Stimulated activated CD8-positive, alpha-beta memory T cell treated with anti-CD3 and anti-CD28 coated beads, Interleukin-4, amount 100 ng/mL, for 4 hours (primary cell): ENCODE measurements at places on chromosomes 1 and 21.

DNA sequence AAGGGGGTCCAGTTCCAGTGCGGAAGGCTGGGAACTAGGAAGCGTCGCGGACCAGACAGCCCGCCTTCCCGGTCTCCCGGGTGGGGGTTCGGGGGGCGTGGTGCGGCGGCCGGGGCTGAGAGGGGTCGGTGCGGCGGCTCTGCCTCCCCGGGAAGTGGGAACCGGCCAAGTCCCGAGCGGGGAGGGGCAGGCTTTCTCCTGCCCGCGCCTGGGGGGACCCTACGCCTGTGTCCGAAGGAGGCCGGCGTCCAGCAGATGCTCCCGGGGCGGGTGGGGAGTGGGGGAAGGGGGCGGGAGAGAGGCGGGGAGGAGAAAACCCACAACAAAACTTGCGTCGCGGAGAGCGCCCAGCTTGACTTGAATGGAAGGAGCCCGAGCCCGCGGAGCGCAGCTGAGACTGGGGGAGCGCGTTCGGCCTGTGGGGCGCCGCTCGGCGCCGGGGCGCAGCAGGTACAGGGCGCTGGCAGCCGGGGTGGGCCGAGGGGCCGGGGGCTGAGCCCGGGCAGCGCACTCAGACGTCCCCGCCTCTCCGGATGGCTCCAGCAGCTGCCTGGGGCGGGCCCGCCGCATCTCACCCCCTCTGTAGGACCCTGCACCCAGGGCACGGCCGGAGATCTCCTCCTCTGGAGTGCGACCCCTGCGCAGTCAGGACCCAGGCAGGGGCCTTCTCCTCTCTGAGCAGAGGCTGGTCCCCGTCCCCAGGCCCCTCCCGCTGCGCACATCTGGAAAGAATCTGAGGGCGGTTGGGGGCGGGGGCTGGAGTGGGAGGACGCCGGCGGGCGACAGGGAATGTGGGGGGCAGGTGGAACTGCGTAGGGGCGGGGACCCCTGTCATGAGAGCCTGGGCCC is at the start of gene PODN:
TSS of gene PODN (plus strand) at position 355 of the 849 bp plus-strand sequence. CDS start 7,643 bp downstream, outside the sequence.
- no peak for DNase-seq

DNA sequence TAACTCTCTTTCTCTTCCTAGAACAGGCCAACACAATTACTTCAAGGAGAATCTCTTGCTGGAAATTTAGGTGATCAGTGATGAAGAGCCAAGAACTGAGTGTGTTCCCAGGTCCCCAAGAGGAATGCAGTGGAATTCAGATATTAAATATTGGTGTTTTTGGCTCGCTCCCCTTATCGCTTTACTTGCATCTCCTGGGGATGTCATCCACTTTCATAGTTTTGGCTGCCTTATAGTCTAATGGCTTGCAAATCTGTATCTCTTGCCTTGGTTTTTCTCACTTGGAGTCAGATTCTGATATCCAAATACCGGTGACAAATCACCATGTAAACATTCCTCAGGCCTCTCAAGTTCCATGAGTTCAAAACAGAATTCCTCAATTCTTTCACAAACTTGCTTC is 151.0 kb upstream of the C1orf87 start:
- DNase-seq: no peak

- no peak for DNase-seq
Measured at GRCh38 chr1:109804660-109805059, 40.9 kb upstream of the EPS8L3 start.

GRCh38 chr1:197367627-197368026 is 99.6 kb downstream of the CRB1 start:
- no peak for DNase-seq

- no peak for DNase-seq
Measured at GRCh38 chr1:187956975-187957374, 1128.2 kb downstream of the PLA2G4A start.

DNA sequence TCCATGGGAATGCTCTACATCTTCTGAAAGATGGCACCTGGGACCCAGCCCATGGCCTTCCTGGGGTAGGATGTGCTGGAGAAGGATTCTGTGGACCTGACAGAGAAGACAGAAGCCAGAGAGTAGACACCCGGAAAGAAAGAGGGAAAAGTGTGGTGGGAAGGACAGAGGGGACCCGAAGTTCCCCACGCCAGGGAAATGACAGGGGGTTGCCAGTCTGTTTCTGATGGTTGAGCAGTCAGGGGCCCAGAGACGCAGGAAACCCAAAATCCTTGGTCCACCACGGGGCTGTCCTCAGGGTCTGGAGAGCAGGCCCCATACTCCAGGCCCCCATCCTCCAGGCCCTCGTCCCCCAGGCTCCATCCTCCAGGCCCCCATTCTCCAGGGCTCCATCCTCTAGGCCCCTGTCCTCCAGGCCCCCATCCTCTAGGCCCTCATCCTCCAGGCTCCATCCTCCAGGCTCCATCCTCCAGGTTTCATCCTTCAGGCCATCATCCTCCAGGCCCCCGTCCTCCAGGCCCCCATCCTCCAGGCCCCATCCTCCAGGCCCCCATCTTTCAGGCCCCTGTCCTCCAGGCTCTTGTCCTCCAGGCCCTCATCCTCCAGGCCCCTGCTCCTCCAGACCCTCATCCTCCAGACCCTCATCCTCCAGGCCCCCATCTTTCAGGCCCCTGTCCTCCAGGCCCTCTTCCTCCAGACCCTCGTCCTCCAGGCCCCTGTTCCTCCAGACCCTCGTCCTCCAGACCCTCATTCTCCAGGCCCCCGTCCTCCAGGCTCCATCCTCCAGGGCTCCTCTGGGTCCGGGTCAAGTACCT is 1.0 kb upstream of the TFF2 start:
- no peak for DNase-seq

DNA sequence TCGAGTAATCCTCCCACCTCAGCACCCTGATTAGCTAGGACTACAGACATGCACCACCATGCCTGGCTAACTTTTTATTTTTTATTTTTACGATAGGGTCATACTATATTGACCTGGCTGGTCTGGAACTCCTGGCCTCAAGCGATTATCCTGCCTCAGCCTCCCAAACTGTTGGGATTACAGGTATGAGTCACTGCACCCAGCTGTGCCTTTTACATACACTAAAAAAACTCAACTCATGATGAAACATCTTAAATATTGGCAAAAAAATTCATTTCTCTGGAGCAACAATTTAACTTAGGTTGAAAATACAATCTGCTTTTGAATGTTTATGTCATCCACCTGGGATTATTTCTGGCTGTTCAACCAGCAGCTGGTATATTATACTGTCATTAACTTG is 598.3 kb upstream of the ZP4 start:
- no peak for DNase-seq

- no peak for DNase-seq
Measured at GRCh38 chr21:31234936-31235335, 109.1 kb downstream of the TIAM1 start.

DNA sequence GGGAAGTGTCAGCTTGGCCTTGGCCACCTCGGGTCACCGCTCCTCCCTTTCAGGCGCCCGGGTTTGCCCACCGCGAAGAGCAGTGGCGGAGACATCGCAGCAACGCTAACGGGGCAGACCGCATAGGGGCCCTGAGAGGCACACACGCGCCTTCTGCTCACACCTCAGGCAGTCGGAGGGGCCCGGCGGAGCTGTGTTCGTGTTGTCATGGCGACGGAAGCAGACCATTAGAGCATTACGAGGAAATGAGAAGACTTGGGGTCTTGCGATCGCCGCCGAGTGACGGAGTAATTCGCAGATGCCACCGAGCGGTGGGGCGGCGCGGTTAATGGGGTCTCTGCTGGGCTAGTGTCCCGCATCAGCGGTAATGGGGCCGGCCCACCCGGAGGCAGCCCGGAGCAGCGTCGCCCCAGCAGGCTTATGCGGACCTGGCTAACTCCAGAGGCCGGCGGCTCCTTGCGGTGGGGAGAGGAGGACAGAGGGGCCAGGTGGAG is 144.1 kb downstream of the TNR start:
- DNase-seq: no peak

GRCh38 chr1:193338194-193338593 is 151.8 kb upstream of the B3GALT2 start:
- no peak for DNase-seq

- no peak for DNase-seq
Measured at GRCh38 chr1:154748405-154748775, 121.7 kb downstream of the KCNN3 start.

DNA sequence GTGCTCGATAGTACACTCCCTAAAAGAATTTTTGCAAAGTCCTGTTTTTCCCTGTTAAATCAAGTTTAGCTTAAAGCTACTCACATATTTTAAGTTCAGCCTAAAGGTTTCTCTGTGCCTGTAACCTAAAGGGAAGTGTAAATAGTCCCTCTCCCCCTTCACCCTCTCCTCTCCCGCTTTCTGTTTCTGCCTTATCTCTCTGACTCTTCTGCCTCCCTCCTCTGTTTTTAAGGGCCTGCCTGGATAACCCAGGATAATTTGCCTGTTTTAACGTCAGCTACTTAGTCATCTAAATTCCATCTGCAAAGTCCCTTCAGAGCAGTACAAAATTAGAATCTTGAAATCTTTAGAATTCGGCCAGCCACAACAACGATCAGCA is 92.6 kb downstream of the NID1 start:
- no peak for DNase-seq

GRCh38 chr1:248873993-248874533 is 15.2 kb upstream of the ZNF692 start:
- peak; percentile 83 for DNase-seq

DNA sequence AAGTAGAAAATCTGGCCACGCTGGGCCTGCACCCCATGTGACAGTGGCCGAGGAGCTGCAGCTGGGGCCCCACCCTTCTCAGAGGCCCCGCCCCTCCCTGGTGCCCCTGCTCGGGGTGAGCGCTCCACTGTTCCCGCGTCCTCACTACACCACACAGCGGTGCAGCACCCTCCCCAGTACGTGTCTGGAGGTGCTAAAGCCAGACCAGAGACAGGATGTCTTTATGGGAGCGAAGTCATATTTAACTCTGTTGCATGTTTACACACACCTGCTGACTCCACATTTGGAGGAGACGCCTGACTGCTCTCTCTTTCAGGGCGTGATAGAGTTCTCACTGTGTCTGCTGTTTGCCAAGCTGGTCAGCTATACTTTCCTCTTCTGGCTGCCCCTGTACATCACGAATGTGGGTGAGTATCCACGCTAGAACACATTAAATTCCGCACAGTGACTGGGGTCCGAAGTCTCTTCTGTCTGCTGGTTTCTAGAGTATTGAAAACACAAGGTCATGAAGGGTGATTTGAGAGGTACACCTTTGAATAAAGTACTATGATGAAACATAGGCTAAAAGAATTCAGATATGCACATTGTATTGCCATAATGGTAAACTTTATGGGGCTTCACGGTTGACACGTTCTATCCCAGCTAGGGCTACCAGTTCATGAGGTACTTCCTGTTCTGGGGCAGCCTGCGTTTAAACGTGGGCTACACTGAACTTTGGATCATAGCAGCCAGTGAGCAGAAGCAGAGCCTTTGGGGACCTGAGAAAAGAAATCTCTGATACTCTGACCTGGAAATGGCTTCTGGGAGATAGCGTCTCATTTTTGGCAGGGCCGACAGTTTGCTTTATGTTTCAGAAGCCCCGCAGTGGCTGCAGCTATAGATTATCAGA is 48.4 kb downstream of the SLC37A1 start:
- no peak for DNase-seq

DNA sequence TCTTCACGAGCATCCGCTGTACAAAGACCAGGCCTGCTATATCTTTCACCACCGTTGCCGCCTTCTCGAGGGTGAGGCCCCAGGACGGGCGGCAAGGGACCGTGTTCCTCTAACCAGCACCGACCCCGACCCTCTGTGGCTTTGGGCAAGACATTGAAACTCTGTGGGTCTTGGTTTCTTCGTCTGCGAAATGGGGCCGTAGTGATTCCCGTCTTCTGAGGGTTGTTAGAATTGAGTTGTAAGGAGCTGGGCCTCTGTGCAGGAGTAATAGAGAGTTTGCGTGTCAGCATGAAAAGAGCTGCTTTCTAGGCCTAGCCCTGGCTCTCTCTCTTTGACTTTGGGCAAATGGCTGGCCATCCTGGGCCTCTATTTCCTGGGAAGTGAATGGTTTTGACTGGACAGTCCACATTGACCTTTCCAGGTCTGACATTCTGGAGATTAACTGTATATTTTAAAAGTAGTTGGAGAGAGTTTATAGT is 591 bp downstream of the MRPL37 start:
- DNase-seq: no peak

DNA sequence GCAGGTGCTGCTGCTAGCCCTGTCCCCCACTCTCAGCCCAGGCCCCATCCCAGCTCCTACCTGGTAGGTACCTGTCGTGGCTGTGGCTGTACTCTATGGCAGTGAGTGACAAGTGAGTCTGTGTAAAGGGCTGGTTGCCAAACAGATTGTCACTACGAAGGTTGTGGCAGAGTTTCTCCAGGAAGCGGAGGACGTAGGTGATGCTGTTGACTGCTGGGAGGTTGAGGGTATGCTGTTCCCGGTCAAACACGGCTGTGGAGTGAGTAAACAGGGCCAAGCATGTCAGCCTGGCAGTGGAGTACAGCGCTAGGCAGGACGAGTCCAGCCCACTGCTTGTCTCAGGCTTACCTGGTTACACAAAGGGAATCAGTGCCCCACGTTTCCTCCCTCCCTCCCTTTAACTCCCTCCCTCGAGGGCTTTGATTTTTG is 24.8 kb upstream of the SLFNL1 start:
- no peak for DNase-seq

- no peak for DNase-seq
Measured at GRCh38 chr1:203101813-203102634, 16.2 kb upstream of the MYOG start.

DNA sequence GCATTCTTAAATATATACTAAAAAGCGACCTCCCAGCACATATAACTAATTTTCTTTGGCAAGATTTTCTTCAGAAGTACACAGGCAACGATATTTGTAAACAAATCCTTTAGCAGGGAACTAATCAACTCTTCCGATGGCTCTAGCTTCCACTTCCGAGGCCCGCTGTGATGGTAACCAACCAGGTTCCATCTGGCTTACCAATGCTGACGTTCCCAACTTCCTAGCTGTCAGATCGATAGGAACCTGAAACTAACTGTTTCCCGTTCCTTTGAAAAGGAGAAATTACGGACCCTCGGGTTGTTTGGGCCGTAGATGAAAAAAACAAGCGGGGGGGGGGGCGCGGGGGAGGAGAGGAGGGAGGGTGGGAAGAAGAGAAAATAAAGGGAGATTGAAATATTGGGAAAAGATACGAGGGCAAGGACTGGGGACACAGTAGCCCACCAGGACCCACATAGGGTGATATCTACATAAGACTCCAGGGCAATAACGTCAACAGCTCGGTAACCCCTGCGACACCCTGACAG is 513 bp downstream of the GTF2B start:
- peak; percentile 7 for DNase-seq

GRCh38 chr21:36606287-36606982 is 92.5 kb upstream of the SIM2 start:
- no peak for DNase-seq
